ENCODE measurements at places on chromosomes 7 and 10.

- DNase-seq, result peak; percentile 96
Observed at GRCh38 chr7:79778786-79779770, 325.6 kb upstream of the MAGI2 start.

- no peak for DNase-seq
Observed at GRCh38 chr10:79392020-79392398, 44.7 kb downstream of the PPIF start.

- no peak for DNase-seq
Observed at GRCh38 chr10:124145109-124145870, 51.9 kb upstream of the CHST15 start.

DNA sequence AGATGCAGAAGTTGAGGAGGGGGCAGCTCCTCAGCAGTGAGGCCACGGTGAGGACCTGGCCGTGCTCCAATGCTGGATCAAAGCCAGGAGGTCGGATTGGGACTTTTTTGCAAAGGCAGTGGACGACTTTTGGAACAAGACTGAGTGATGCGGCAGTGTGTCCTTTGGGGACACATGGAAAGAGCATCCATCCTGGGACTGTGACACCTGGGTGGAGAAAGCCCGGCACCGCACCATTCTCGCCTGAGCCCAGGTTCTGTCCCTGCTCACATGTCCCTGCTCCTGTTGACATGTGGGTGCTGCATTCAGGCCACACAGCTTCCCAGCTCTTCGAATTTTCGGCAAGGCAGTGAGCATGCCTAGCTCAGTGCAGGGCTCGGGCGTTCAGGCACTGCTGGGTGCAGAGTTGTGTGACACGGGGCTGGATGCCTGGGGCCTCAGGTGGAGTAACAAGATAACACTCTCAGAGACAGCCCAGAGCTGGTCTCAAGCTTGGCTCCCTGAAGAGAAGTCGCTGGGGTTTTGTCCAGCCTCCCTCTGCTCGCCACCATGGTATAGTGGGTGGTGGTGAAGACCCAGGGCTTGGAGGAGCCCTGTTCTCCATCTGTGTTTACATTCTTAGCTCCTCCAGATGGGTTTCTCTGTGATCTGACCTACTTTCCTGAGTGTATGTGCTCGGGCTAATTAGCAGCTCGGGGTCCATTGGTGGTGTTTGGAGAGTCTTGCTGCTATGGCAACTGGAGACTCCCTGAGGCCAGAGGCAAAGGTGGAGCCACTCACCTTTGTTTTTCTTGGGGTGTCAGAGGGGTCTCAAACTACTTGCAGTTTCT, 111.7 kb upstream of the BTBD16 start:
- no peak for DNase-seq

DNA sequence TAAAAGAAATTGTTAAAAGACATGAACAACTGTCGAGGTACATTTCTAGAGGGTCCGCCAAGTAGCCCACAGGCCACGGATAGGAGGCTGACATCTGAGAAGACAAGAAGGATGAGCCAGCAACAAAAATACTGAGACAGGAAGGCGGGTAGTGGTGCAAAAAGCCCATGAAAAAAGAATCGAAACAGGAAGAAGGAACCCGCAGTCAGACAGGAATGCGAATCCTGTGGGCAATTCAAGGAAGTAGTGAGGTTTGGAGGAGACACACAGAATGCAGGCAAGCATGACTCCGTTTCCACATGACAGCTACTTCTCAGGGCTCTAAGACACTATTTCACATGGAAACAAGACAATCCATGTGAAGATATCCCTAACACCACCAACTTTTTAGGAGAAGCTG, 125.2 kb downstream of the DOCK4 start:
- peak; percentile 57 for DNase-seq

- DNase-seq, result no peak
Observed at GRCh38 chr7:104653825-104654401, 325.5 kb downstream of the LHFPL3 start.

DNA sequence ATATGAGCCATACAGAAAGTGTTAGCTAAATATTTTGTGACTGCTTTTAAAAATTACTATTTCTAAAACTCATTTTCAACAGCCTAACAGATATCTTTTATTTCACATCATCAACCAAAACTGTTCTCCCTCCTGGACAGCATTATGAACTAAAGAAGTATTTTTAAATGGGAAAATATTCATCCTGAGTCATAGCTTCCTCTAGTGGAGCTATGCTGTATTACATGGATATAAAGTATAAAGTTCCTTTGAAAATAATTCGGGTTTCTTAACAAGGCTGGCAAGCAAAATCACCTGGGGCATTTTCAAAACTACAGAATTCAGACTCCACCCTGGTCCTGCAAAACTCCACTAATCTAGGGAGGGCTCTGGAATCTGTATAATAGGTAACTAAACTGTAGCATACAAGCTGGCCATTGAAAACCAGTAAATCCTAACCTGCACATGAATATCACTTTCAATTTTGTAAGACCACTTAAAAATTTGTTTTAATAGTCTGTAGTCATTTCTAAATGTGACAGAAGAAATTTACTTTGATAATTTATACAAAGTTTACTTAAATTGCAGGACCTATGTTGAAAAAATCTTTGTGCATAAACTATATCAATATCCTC, 53.5 kb downstream of the SCIN start:
- no peak for DNase-seq

GRCh38 chr7:91041901-91042484, 222.2 kb upstream of the FZD1 start:
- DNase-seq, result no peak

GRCh38 chr7:76066716-76067503, 19.0 kb downstream of the MDH2 start:
- no peak for DNase-seq

DNA sequence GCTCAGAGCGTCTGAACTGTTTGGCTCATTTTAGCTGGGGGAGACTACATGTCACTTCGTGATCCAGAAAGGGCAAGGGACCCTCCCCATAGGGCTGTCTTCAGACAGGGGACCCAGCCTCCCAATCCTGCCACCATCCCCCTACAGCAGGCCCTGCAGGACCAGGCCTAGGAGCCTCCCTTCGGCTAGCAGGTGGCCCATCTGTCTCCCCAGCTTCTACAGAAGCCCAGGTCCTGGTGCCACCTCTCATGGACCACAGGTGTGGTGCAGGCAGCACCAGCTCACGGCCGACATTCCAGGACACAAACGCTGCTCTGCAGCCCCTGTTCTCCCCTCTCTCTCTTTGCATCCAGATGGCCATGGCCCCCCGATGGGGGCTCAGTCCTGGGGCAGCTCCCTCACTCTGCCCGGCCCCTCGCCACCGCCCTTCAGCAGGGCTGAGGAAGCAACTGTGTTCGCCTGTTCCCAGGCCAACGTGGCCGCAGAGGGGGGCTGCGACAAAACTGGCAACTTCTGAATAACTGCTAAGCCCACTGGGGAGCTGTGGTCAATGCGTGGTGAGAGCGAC, 10.3 kb downstream of the TECPR1 start:
- DNase-seq, result no peak

GRCh38 chr10:107064075-107064474, 100.4 kb downstream of the SORCS1 start:
- DNase-seq, result no peak

GRCh38 chr10:84335516-84335915, 7.1 kb downstream of the CCSER2 start:
- DNase-seq, result no peak

DNA sequence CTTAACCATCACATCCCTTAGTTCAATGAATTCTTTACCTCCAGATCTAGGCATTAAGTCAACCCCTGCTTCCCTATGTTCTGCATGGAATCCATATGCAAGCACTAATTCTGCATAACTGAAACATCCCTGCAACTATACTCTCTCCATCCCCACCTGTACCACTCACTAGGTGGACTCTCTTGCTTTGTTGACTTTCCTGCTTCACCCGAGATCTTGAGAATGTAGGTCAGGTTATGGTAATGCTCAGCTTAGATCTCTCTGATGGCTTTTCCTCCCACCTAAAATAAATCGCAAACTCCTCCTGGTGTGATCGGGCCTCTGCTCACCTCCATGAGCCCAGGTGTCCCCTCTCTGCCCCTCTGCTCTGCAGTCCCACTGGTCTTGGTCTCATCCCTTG, 92.4 kb upstream of the ADAM12 start:
- DNase-seq, result no peak

DNA sequence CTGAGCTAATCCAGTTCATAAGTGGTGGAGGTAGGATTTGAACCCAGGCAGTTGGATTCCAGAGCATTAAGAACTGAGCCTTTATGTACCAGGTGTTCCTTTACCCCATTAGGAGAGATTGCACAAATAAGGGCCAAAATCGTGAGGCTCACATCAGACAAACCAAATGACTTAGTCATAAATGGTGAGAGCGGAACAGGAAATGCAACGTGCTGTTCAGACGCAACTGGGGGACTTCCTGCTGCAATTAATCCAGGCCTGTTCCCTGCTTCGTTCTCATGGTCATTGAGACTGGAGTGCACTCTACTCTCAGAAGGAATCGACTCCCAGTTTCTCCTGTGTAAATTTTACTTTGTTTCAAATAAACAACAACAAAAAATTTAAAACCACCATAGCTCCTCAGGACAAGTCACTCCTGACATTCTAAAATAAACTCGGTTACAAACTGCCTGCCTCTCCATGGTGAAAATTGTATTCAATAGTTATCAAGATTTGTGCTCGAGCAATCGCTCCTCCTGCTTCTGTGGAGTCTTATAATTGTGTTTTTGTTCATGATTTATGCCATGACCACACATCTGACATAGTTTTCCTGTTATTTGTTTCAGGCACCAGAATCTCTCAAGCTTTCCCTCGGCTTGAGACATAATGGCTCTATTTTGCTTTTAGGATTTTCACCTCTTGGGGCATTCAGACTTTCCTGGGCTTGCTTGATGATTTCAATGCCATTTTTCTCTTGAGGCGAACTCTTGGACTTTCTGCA, 115.3 kb upstream of the BMPER start:
- no peak for DNase-seq

DNA sequence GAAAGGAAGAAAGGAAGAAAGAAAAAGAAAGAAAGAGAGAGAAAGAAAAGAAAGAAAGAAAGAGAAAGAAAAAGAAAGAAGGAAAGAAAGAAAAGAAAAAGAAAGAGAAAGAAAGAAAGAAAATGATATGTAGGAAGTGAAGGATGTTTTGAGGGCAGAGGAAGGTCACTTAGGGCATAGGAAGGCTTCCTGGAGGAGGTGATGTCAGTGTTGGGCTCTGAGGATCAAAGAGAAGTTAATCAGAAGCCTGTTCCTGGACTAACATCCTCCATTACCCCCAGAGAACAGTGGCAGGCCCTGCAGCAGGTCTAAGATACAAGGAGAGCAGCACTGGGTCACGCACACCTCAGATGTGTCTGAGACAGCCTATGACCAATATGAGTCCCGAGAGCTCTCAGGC, 54.7 kb upstream of the CALN1 start:
- no peak for DNase-seq

GRCh38 chr7:16295558-16295957, 125.8 kb downstream of the CRPPA start:
- no peak for DNase-seq

GRCh38 chr7:101630591-101630990, 1.5 kb upstream of the MYL10 start:
- DNase-seq, result no peak

DNA sequence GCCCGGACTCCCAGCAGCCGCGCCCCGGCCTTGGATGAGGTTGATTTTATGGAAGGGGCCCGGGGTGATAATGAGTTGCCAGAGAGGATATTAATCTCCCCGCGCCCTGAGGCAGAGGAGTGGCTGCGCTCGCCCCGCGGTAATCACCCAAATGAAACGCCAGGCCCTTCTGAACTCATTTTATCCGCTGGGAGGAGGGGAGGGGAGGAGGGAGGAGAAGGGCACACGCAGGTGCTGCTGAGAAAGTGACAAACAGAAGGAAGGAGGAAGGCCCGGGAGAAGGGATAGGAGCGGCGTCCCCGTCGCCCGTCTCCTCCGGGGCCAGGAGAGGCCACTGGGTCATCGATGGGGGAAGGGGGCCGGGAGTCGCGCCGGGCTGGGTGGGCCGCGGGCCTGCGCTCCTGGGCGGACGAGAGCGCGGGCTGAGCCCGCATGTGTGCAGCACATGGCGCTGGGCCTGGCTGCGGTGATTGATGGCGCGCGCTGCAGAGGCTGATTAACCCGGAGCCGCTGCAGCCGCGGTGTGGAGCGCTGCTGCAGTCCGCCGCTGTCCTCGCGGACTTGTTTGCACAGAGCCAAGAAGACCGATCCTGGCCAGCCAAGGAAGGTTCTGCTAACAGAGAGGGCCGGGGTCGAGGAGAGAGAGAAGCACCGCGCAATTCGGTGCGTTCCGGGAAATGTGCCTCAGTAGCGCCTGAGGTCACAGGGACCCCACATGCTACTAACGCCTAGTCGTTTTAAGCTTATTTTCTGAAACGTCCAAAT, 6.5 kb downstream of the MNX1 start:
- DNase-seq, result no peak

DNA sequence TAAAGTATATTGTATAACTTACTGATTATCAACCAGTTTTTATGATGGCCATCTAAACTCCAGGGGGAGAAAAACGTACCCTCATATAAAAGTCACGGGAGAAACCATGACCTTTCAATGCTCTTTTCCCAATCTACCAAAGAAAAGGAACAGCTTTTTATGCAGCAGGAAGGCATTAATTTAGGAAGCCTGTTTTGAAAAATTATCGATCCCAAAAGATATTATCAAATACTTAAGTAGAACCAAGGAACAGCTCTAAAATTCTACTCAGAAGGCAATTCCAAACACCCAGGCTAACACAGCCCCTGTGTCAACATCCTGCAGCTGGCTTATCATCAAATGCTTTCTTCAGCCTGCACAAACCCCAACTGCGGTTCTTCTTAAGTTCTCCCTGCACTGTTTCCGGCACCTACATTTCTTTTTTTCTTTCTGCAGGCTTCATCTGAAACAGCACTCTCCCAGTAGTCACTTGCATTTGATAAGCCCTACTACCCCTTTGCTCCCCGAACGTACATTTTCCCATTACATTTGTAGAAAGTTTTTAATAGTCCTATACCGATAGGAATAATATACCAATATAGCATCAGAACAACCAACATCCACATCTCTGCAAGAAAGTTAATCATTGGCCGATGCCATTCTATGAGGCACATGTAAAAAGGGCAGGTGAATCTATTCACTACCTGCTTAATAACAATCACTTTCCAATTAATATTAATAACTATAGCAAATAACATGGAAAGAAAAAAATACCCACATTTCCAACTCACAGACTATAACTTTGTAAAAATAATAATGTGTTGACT, 47.9 kb downstream of the PIP4K2A start:
- no peak for DNase-seq

- DNase-seq, result no peak
Observed at GRCh38 chr7:120272261-120272660, 714 bp upstream of the KCND2 start.

DNA sequence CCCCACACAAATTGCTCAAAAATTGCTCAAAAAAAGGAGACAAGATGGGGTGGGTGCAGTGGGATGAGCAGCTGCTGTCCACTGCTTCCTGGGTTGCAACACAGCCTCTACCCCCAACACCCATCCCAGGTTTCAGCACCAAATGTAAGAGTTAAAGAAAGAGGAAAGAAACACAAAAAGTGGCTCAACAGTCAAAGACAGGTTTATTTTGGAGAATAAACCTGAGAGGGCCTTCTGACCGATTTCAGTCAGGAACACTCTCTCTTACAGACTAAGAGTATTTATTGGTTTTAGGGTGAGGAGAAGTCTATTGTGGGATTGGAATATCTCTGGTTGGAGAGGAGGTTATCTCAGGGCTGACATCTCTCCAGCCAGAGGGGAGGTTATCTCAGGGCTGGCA, 28.4 kb downstream of the OR13A1 start:
- DNase-seq, result no peak

- DNase-seq, result no peak
Observed at GRCh38 chr10:102170602-102171001, 18.4 kb downstream of the NOLC1 start.

GRCh38 chr10:81876253-81877077, 1.5 kb downstream of the NRG3 start:
- no peak for DNase-seq

Measured in non-pigmented ciliary epithelial cell (primary cell).